ENCODE measurements at places on chromosomes 1 and 21. TPM values are rescaled to one million over a fixed set of nuclear protein-coding genes. Genes with fewer than 3 reads are reported as not detected.

Gene SYT11
- 17.3 TPM for total RNA-seq

Gene BTBD19
- 11.9 TPM for total RNA-seq

Gene DNAJC28
- total RNA-seq, result 1.7 TPM

Gene FAM167B
- not detected for total RNA-seq

Gene SFPQ
- 281 TPM for total RNA-seq

Gene NBPF20
- total RNA-seq, result 3.2 TPM

Gene ZSCAN20
- total RNA-seq, result 4.9 TPM

Gene UQCRHL
- 1.8 TPM for total RNA-seq
